ENCODE measurements at places on chromosomes 16 and 17.

- DNase-seq: no peak
These were observed 330.2 kb downstream of the C16orf95 start for GRCh38 chr16:86986809-86987487.

DNA sequence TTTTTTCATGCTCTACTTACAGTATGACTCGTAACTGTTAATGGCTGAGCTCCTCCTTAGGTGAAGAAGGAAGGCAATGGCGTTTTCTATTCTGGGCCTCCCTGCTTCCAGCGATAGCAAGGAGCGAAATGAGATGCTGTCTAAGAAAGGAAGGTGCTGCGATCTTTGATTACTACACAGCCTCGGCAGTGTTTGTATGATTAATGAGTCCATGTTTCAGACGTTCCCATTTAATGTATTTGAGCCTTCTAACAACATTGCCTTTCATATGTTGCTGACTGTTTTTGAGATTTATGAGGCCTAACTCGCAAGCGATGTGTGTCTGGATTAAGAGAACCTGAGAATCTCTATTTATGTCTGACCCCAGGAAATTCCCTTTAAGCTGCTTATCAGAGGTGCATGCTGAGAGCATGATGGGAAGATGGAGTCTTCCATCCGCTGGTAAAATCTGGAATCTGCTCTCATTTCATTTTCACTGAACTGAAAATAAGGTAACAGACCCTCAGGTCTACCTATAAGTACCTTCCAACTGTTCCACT is 403.4 kb downstream of the WWOX start:
- no peak for DNase-seq

- peak; percentile 77 for DNase-seq
These were observed 13.2 kb downstream of the COPZ2 start for GRCh38 chr17:48024149-48025039.

GRCh38 chr17:52762147-52762793 is 603.8 kb upstream of the CA10 start:
- DNase-seq: no peak

DNA sequence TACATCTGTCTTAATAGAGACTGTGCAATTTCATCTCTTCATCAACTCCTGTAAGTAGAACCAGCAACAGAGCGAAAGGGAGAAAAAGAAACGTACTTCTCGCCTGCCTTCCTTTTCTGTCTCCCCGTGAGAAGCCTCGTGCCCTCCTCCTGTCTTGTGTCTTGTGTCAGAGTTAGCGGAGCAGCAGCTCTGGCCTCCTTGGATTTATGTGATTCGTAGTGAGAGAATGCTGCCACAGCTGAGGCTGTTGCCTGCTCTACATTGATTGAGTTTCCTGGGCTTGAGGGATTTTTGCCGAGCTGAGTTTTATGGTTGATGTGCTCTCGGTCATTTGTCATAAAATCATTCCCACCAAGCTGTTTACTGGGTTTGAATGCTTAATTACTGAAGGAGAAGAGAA is 579.1 kb upstream of the RBFOX1 start:
- no peak for DNase-seq

DNA sequence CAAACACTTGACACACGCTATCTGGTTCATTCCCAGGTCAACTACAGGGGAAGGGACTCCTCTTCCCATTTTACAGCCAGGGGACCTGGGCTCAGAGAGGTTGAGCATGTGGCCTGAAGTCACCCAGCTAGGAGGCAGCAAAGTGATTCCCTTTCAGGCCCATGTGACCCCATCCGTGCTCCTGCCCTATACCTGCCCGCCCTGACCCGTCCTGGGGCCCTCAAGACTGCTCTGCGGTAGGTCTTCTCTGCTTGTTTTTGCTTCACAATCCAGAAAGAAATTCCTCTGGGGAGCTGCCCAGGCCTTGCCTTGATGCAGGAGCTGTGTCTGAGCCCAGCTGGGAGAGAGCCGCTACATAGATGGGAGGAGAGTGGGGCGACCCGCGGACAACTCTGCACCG is 161.4 kb downstream of the SDK2 start:
- DNase-seq: no peak

DNA sequence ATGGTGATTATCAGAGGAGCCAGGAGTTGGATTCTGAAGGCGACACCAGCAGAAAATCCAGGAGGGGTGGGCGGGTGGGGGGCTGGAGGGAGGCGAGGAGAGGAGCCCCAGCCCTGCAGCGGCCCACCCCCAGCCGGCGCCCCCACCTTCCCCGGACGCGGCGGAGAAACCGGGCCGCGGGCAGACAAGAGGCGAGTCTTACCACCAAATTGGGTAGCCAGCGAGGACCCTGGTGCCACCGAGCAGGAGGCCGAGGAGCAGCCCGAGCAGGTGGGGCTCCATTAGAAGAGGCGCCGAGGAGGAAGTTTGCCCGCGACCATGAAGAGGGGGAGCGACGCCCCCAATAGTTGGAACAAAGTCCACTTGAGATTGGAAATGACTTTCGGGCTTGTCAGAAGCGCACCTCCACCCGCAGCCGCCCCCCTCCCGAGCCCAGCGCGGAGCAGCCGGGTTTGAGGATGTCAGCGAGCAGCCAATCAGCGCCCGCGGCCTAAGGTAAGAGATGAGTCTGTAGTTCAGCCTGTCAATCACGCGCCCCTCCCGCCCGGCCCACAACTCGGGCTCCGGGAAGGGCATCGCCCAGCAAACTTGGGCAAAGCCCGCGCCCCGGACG is at the start of gene WNT3:
Gene WNT3 (minus strand): TSS at position 377 of the 613 bp plus-strand sequence. CDS start 95 bp downstream, at position 282.
- DNase-seq: no peak

DNA sequence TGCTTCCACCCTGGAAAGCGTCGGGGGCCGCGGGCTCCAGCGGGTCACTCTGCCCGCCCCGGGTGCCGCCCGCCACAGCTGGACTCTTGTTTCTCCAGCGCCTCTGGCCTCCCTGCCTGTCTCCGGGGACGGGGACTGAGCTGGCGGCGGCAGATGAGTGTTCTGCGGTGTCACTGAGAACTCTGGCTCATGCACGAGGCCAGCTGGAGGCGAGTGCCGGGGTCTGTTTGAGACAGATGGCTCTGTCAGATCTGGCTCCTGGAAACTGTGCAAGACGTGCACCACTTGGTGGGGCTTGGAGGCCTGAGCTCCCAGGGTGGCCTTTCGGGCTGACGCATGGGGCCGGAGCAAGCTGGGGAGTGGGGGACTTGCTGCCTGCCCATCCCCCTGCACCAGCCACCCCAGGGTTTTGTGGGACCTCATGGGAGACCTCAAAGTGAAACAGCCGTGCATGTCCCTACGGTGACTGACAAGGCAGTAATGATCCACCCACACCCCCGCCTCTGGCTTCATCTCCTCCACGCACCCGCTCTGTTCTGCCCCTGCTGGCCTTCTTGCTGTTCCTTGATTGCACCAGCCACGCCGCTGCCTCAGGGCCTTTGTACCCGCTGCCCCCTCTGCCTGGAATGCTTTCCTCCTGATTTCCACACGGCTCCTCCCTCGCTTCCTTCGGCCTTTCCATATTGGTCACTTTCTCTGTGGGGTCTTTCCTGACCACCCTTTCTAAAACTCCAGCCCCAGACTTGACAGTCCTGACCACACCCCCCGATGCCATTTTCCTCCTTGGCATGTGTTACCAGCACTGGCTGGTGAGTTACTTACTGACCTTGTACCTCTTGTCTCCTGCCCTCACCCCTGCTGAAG is 174.9 kb upstream of the CIBAR2 start:
- no peak for DNase-seq

- DNase-seq: no peak
These were observed 89.5 kb downstream of the WSCD1 start for GRCh38 chr17:6159541-6160231.

DNA sequence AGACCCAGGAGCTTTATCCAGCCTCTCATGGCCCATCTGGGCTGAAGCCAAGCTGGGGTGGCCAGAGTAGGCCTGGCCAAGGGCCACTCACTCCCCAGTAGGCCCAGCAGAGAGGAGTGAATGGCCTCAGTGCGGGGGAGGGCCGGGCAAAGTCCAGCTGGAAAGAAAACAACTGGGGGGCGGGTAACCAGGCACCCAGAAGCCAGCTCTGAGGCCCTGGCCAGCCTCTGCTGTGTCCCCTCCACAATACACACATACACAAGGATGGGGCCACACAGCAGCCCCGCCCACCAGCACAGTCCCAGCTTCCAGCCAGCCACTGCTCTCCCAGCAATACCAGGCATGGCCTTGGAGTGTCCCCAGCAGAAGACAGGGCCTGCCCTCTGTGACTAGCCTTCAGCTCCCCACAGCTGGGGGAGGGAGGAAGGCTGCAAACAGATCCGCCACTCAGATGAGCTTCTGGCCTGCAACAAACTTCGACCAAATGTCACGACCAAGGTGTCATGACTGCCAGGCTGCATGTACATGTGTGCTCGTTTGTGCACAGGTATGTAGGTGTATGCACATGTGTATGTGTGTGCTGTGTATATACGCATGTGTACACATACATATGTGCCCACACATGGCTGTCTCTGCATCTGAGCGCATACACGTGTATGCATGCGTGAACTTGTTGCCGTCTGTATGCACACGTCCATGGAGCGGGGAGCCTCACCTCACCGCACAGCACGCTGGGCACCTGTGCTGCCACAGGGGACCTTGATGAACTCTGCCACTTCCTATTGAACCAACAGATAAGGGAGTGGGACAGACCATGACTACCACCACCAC is 5.0 kb downstream of the CARHSP1 start:
- no peak for DNase-seq

DNA sequence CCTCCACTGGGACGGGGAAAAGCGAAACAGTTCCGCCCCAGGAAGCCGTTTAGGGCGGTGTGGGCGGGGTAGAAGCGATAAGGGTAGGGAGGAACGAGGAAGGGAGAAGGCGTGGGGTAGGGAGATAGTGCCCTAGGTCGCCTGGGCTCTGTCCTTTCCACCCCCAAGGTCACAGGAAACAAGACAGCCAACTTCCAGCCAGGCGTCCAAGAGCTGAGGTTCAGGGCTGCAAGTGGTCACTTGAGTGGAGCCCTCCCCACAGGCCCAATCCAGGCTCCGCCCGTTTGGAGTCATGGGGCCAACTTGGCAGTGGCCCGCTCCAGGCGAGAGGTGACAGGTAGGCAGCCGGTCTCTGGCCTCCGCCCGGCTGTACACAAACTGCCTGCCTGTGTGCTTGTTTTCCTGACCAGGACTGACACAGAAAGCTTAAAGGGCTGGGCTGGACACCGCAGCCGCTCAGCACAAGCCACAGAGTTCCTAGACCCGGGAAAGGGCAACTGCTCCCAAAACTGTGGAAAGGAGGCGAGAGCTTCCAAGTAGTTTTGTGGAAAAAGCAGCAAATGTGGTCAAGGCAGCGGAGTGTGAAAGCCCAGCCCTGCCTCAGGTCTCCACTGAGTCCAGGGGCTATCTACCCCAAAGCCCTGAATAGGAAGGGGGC is at the start of gene RILP:
Gene RILP (minus strand): TSS at position 23 of the 658 bp plus-strand sequence. CDS start 62 bp downstream, outside the sequence.
- peak; percentile 95 for DNase-seq

DNA sequence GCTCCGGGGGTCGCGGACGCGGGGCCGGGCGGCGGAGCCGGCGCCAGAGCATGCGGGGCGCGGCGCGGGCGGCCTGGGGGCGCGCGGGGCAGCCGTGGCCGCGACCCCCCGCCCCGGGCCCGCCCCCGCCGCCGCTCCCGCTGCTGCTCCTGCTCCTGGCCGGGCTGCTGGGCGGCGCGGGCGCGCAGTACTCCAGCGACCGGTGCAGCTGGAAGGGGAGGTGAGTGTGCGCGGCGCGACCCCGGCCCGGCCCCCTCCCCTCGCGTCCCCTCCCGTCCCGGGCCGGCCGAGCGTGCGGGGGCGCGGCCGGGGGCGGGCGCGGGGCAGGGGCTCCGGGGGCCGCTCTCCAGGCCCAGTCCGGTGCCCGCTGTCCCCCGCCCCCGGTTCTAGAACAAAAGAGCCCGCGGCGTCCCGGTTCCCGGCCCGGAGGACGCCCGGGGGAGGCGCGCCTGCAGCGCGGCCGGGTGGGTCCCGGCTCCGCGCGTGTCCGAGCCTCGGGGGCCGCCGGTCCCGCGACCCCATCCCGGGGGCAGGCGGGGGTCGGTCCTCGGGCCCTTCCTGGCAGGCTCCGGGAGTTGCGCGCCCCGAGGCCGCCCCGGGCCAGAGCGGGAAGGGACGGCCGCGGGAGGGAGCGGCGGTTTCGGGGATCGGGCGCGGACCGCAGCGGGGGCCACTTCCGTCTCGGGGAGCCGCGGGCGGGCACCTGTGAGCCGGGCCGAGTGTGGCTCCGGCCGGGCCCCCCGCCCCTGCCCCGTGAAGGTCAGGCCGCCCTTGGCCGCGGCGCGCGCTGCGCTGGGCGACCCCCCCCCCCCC is 563 bp downstream of the METRNL start:
- no peak for DNase-seq

GRCh38 chr16:4465977-4466779 is 8.2 kb downstream of the NMRAL1 start:
- no peak for DNase-seq

- no peak for DNase-seq
These were observed 10.0 kb downstream of the NUFIP2 start for GRCh38 chr17:29283961-29284360.

DNA sequence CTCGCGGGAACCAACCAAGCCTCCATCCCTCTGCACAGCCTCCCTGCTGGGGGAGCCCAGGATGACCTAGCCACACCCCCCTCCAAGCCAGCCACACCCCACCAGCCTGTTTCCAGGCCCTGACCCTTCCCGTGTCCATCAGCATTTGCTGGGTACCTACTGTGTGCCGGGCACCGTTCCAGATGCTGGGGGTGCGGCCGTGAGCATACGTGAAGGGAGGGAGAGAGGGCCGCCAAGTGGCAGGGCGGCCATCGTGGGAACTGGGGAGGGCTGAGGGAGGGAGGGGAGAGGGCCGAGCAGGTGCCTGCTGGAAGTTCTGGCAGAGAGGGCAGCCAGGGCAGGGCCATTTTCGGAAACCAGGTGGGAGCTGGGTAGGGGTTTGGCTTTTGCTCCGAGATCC is 23.1 kb downstream of the ZFPM1 start:
- DNase-seq: no peak

GRCh38 chr17:40340880-40341807 is 23.4 kb downstream of the GJD3 start:
- peak; percentile 67 for DNase-seq

DNA sequence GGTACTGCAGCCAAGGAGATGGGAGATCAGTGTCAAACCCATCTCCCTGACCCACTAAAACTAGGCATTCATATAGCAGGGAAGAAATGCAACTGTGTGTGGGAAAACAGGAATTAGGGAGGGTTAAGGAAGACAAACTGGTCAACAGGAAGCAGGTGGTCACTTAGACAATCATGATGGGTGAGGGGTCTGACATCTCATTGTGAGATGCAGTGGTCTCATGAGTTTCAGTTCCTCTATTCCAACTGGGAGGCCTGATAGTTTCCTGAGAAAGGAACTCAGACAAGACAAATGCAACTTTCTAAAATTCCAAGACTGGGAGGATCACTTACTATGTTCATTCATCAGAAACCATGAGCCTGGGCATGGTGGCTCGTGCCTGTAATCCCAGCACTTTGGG is 361.4 kb upstream of the C16orf82 start:
- no peak for DNase-seq

GRCh38 chr17:66276328-66276937 is 26.0 kb upstream of the PRKCA start:
- DNase-seq: no peak

GRCh38 chr16:82728901-82729300 is 102.1 kb downstream of the CDH13 start:
- no peak for DNase-seq

DNA sequence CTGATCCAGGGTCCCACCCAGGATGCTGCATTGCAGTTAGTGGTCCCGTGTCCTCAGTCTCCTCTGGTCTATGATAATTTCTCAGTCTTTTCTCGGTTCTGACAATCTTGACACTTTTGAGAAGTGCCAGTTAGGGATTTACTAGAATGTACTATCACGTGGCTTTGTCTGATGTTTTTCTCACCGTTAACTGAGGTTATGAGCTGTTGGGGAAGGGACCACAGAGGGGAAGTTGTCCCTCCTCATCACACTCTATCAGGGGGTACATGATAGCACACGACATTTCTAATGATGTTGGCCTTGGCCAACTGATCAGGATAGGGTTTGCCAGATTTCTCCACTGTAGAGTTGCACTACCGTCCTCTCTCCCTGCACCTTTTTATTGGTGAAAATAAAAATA is 250.9 kb upstream of the SDK2 start:
- DNase-seq: no peak

Data from hematopoietic multipotent progenitor cell treated with erythropoietin and hydrocortisone succinate and interleukin-3 and kit ligand, for 15 days (in vitro differentiated cells).